ENCODE measurements at places on chromosomes 1 and 21.

- no peak for DNase-seq
Measured at GRCh38 chr21:20591284-20591683, 406.9 kb upstream of the NCAM2 start.

DNA sequence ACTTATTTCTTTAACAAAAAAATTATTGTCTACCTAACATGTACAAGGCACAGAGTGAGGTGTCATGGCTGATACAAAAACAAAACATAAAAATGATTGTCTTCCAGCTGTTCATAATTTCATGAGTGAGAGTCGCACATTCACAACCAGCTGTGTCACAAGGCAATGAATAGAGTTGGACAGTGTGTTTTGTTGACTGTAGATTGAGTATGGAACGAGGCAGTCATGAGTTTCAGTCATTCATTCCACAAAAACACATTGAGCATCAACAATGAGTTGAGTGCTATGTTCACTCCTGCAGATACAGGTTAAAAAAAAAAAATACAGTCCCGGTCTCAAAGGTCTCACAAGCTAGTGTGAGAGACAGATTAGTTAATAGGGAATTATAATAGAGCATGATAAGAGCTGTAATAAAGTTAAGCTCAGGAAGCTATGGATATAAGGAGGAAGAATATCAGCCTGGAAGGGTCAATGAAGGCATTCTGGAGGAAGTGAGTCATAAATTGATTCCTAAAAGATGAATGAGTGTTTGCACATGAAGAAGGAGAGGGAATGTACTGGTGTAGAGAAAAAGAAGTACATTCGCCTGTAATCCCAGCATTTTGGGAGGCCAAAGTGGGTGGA is 47.8 kb upstream of the ARHGAP29 start:
- no peak for DNase-seq

DNA sequence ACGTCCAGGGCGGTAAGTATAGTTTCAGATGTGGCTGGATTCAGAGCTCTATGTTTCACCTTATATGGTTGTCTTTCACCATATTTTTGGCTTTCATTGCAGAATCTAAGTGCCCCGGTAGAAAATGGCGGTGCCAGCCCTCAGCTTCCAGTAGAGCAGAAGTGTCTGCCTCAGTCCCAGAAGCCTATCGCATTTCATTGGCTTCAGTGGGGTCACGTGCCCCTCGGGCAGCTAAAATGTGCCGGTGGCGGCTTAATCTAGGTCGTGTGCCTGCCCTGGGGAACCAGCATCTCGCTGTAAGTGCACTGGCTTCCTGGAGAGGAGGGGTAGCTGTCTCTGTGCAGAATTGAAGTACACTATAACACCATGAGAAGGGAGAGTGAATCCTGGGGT is 107.4 kb upstream of the MAGI3 start:
- no peak for DNase-seq

- DNase-seq, result no peak
Measured at GRCh38 chr1:237875291-237875690, 15.4 kb downstream of the ZP4 start.

DNA sequence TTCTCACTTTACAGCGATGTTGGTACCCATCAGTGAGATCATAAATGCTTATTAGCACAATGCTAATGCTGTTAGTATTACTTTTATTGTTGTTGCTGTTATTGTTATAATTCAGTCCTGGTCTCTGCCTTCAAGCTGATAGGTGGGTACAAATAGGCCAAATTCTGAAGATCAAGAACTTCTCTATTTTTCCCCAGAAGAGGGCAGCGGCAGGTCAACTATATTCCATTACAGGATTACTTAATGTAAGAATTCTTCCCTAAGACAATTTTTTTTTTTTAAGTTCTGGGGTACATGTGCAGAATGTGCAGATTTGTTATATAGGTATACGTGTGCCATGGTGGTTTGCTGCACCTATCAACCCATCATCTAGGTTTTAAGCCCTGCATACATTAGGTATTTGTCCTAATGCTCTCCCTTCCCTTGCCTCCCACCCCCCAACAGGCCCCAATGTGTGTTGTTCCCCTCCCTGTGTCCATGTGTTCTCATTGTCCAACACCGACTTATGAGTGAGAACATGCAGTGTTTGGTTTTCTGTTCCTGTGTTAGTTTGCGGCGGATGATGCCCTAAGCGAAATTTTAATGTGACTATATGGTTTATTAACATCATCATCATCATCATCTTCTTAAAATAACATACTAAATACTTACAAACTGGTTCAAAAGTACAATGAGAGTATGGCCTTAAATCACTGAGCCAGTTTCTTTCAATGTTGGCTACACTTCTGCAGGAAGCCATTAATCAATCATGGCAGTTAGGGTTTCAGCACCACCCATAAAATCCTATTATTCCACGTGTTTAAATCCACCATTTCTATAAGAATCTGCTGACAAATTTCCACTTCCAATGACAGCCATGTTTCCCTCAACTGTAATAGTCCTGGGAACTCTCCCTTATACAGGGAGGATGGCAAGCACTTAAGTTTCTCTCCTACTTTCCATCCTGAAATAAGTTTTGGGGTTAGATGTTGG is 19.2 kb downstream of the SLC19A2 start:
- no peak for DNase-seq

DNA sequence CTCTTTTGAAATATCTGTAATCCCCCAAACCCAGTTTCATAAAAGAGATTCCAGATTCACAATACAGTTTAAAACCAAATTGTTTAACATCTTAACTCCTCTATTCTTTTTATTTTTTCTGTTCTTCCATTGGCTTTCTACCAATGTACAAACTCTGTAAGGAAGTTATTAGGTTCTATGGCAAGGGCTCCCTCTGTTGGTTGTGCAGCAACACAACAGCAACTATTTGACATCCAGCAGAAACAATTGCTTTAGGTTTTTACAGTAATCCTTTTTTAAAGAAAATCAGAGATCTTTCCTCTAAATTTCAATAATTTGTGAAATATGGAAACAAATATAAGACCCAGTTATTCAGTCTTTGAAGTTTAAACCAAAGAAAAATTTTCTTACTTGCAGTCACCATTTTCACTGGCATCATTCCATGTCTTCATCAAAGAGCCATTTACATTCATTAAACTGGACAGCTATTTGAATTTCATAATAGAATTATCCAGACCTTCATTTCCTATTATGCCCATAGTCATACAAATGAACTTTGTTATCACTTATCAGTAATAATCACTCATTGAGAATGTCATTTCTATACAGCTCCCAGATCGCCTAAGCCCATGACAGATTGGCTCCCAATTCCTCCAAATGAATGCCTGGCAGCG is 46.5 kb upstream of the RNF11 start:
- peak; percentile 18 for DNase-seq

- no peak for DNase-seq
Measured at GRCh38 chr1:94675373-94675772, 133.8 kb upstream of the F3 start.

DNA sequence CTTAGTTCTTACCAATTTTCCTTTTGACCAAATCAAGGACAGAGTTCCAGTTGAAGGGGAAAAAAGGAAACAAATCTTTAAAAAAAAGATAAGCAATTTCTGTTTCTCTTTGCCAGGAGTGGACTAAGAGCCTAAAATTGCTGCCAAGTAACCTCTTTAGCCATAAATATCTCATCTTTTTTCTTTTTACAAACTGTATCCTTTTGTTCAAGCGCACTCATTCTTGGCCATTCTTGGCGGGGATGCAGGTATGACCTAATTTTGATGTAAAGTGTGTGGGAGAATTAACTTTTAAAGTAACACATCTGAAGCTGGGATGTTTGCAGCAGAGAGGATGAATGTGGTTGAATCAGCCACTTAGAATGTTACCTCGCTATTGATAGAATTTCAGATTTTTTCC is 13.4 kb upstream of the KIF1B start:
- no peak for DNase-seq

GRCh38 chr1:114126261-114127095 is 27.2 kb downstream of the SYT6 start:
- DNase-seq, result no peak

DNA sequence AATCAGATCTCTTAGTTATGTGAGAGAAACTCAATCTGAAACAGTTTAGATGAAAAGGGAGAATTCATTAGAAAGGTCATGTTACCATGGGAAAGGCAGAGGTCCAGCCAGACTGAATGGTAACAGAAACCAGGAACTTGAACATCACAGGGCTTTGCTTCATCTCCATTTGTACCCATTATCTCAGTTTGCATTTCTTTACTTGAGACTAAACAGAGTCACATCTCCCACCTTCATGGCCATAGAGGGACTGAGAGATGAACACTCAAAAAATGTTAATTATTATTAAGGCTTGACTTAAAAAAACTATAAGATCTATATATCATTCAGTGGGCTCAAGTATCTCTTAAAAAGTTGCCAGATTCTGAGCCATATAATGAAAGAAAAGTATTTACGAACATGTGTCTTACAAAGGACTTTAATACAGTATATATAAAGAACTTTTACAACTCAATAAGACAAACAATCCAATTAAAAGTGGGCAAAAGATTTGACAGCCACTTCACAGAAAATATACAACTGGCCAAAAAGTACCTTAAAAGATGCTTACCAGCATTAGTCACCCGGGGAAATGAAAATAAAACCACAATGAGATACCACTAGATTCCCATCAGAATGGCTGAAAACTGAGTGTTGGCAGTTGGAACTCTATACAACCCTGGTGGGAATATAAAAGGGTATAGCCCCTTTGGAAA is 13.2 kb downstream of the KYAT3 start:
- no peak for DNase-seq

GRCh38 chr1:204842892-204843291 is 27.8 kb upstream of the NFASC start:
- no peak for DNase-seq

DNA sequence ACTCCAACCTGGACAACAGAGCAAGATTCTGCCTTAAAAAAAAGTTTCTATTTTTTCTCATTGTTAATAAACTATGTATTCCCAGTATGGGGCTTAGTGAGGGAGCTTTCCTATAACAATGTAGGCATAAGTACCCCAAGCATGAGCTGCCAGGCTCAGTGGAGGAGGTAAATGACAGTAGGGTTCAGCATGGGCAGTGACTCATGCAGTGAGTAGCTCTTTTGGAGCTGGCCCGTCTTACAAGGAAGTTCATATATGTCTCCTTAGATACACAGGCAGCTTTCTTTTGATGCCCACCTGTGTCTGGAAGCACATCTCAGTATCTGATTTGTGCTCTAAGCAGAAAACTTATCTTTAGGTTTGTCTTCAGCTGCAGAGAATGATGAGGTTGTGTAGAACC is 57.9 kb downstream of the ZNF678 start:
- DNase-seq, result no peak

DNA sequence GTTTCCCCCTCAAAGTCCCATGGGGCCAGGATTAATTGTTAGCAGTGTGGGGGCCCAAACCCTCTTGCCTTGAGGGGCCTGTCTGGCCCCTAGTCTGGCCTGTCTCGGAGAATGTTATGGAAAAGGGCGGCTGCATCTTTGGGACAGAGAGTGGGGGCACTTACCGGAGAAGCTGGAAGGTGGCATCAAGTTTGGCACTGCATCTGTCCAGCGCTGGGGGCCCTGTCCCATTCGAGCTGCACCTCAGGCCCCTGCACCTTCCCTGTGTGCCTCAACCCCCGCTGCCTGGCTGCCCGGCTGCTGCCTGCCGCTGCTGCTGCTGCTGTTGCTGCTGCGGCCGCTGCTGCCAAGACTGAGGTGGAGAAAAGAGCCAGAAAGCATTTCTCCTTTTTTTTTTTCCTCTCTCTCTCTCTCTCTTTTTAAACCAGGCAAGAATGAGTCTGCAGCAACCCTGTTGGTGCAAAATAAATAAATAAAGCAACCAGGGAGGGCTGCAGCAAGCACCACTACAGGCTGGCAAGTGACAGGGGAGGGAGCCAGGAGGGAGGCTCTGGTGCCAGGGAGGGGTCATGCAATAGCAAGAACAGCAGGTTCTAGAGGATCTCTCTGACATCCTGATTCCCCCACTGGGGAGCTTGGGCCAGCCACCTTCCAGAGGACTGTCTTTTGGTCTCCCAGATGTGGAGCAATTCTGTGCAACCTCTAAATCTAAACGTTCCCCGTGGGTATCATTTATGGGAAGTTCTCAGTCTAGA is at the start of gene LINGO4:
Gene LINGO4, minus strand, starts transcription at position 354 of the 755 bp plus-strand sequence. CDS start 2,715 bp downstream, outside the sequence.
- DNase-seq, result no peak

DNA sequence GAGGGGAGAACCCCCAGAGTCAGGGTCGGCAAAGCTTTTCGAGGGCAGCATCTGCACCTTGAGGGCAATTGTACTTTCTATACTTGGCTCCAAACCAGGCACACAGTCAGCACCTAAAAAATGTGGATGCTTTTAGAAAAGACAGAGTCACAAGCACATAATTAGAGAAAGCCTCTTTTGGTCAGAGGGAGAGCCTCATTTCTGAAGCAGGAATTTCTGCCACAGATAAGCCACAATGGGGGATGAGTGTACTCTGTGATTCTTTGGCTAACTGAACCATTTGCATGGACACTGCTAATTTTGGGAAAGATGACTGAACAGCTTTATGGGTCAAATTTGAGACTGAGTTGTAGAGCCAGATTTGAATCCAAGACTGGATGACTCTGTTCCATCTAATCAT is 635.7 kb downstream of the KIF26B start:
- DNase-seq, result no peak

GRCh38 chr1:168295411-168296114 is 14.9 kb downstream of the TBX19 start:
- DNase-seq, result no peak

GRCh38 chr1:221725735-221726672 is 15.9 kb downstream of the DUSP10 start:
- no peak for DNase-seq

GRCh38 chr1:51421964-51422363 is 91.6 kb upstream of the TTC39A start:
- no peak for DNase-seq

DNA sequence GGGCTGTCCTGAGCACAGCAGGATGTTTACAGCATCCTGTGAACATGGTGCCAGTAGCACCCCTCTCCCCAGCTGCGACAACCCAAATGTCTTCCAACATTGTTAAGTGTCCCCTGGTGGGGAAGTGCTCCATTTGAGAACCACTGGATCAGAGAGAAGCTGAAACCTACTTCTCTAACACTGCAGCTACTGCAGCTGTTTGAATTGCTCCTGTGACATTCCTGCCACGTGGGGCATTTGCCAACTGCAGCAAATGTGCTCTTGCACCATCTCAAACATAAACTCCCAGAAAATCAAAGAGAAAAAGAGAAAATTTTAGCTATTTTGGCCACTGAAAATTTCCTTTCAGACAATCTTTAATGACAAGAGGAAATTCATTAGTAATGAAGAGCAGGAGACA is 11.0 kb downstream of the SLC2A5 start:
- no peak for DNase-seq

DNA sequence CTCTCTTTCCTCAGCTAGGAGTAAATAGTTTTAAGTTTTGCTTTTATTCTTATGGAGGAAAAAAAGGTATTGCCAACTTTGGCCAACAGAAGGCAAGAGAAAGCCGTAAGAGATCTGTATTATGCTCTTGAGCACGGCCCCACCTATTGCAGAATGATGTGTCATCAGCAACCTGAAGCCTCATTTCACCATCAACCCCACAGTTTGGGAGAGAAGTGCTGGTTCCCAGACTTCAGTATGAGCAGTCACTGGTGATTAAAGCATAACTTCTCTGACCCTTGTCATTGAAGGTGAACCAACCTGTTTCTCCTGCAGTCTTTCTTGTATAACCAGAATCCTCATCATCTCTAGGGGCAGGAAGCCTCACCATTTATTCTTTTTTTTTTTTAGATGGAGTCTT is 100.2 kb downstream of the SIPA1L2 start:
- DNase-seq, result no peak

All from stimulated activated CD4-positive, alpha-beta T cell treated with anti-CD3 and anti-CD28 coated beads, Interleukin-1b, Interleukin-23, amount 100 ng/mL, for 24 hours (primary cell).